ENCODE measurements at places on chromosomes 7 and 10. TPM values are rescaled to one million over a fixed set of nuclear protein-coding genes. Genes with fewer than 3 reads are reported as not detected.

HOXA7 gene
- 0.39 TPM for total RNA-seq

GRCh38 chr10:3530346-3530745, 254.7 kb downstream of the KLF6 start:
- no peak for DNase-seq

GRCh38 chr7:156039194-156039593, 226.9 kb upstream of the SHH start:
- no peak for DNase-seq

STK32C gene
- total RNA-seq, result 6.1 TPM

DNA2 gene
- 3.3 TPM for total RNA-seq

DNA sequence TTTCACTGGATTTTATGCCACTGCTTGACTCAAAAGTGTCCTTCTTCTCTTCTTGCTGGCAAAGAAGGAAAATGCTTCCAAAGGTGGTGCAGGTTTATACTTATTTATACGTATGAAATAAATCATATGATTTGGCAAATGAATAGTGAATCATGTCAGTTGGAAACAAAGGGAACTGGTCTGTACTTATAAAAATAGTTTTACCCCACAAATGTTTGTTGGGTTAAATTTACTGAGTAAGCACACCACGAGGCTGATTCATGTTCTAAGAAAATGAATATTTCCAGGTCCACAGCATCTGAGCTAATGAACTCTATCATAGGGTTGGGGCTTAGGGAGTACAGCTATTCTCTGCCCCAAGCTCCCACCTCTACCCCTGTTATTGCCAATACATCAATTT, 232.2 kb downstream of the TRIL start:
- DNase-seq, result no peak

SLC26A5 gene
- total RNA-seq, result not detected

- DNase-seq, result peak; percentile 68
Observed at GRCh38 chr10:34031400-34031799, 696.9 kb upstream of the NRP1 start.

GRCh38 chr10:48736596-48736995, 51.9 kb downstream of the WDFY4 start:
- DNase-seq, result no peak

- DNase-seq, result no peak
Observed at GRCh38 chr7:117767951-117768350, 105.3 kb downstream of the CTTNBP2 start.

- peak; percentile 68 for DNase-seq
Observed at GRCh38 chr10:31157123-31158010, 125.7 kb upstream of the ZNF438 start.

GRCh38 chr7:132518839-132519173, 57.5 kb downstream of the PLXNA4 start:
- DNase-seq, result no peak

GRCh38 chr10:77801474-77802161, 124.9 kb downstream of the DLG5 start:
- no peak for DNase-seq

DNA sequence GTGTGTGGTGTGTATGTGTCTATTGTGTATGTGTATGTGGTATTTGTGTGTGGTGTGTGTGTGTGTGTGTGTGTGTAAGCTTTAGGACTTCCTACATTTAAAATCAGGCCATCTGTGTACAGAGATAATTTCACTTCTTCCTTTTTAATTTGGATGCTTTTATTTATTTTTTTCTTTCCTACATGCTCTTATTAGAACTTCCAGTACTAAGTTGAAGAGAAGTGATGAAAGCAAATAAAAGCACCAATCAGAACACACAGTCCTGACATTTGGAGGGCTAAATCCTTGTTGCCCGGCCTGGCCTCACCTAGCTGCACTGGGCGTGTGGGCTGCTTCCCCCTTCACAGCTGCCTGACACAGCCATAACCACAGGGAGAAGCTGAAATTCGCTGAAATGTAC, 3.8 kb upstream of the MRC1 start:
- DNase-seq, result no peak
